T follicular helper cell (primary cell): ENCODE measurements at places on chromosomes 7 and 10.

- DNase-seq: no peak
Measured at GRCh38 chr7:27189295-27189996, 4.4 kb upstream of the HOXA11 start.

DNA sequence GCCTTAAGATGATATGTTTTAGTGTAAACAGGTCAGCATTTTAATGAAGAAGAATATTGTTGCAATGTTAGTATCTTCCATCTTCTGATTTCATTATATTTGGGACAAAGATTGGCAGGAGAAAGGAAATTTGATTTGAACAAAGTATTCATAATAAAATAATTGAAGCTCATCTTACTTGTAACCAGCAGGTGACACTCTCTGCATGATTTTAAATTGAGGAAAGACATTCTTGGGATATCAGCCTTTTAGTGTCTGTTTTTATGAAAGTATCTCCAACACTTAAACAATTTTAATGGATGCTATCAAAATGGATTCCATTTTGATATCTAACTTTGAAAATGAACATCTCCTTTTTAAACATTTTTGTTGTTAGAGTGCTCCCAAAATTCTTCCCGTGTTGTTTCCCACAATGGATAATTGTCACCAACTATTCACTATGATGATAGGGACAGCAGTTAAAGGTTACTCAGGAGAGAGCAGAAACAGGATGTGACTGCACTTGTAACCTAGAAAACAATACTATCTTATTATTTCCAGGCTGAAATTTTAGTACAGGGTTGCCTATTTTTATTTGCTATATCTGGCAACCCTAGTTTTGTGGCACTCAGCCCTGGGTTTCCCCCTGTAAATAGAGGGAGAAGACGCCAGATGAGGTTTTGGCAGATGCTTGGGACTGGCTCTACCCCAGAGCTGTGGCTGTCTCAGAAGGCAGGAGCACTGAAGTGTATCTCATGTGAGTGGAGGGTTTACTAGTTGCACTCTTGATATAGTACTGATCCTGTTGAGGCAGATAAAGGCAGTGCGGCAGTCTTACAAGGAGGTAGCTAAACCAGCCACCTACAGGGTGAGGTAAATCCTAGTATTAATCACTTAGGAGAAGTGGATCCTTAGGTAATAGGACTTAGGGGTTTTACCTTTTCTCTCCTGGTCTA is 31.0 kb upstream of the ABCB4 start:
- DNase-seq: no peak

- DNase-seq: no peak
Measured at GRCh38 chr7:89385411-89385810, 589.9 kb upstream of the TEX47 start.

DNA sequence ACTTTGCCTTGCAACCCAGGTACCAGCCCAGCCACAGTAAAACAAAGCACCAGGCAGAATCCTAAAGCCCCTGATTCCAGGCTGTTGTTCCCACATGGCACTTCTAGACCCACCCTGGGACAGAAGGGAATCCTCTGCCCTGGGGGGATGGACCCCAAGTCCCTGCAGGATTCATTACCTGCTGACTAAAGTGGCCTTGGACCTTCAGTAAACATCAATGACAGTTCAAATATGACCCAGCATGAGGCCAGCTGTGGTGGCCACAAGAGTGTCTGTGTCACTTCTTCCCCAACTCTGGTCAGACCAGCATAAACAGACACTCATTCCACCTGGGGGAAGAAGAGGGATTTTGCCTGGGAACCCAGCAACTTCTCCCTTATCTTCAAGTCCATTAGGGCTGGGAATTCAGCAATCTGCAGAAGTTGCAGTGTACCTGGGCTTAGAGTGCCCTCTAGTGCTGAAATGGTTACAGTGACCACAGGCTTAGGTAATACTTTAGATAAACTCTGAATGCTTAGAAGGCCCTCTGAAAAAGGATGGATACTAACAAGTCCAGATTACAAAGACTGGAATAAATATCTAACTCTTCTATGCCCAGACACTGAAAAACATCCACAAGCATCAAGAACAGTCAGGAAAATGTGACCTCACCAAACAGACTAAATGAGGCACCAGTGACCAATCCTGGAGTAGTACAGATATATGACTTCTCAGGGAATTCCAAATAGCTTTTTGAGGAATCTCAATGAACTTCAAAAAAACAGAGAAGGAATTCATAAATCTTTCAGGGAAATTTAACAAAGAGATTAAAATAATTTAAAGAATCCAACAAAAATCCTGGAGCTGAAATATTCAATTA is 108.5 kb upstream of the TMEM168 start:
- DNase-seq: no peak

DNA sequence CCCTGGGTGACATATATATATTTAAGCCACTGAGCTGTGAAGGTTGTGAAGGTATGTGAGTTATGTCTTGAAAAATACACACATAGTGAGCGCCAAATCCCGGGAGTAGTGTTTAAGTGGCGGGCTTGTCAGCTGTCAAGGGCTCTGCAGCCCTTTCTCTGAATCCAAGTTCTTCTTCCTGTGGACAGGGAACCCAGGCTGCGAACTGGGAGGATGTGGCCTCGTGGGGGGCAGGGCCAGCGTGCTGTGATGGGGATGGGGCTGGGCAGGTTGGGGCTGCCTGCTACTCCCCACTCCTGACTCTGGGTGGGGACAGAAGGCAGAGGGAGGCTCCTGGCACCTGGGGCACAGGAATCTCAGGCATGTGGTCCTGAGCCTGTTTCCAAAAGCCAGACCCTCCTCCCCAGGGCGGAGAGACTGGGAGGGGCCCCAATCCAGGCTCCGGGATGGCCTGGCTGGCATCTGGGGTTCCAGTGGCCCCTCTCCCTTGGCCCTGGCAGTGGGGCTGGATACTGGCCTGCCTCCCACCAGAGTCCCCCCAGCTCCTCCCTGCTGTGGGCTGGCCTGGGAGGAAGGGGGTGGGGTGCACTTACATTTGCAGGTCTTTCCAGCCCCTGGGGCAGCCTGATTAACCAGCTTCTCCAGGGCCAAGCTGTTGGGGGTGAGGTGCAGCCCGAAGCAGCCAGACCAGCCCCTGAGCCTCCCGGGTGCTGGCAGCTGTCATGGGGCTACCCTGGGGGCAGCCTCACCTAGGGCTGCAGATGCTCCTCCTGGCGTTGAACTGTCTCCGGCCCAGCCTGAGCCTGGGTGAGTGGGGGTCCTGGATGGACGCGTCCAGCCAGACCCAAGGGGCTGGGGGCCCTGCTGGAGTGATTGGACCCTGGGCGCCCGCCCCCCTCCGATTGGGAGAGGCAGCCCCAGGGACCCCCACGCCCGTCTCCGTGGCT is at the start of gene UPK3B:
UPK3B (plus strand) TSS at position 622 of the 947 bp plus-strand sequence; CDS start at position 723, 101 bp downstream.
- DNase-seq: no peak

DNA sequence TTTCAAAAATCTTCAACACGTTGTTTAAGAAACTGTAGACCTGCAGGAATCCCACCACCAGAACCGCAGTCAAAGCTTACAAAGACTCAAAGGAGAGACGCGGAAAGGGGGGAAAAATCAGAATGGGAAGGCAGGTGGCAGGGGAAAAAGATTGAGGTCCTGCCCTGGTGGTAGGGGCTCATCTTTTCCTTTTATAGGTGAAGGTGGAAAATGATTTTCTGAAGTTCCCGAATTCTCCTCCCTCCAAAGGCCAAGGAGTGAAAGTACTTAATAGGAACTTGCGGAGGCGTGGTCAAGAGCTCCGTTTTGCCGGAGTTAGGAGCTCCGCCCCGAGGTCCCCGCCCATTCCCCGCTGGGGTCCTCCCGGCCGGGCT is 724 bp downstream of the BBIP1 start:
- DNase-seq: peak; percentile 77

DNA sequence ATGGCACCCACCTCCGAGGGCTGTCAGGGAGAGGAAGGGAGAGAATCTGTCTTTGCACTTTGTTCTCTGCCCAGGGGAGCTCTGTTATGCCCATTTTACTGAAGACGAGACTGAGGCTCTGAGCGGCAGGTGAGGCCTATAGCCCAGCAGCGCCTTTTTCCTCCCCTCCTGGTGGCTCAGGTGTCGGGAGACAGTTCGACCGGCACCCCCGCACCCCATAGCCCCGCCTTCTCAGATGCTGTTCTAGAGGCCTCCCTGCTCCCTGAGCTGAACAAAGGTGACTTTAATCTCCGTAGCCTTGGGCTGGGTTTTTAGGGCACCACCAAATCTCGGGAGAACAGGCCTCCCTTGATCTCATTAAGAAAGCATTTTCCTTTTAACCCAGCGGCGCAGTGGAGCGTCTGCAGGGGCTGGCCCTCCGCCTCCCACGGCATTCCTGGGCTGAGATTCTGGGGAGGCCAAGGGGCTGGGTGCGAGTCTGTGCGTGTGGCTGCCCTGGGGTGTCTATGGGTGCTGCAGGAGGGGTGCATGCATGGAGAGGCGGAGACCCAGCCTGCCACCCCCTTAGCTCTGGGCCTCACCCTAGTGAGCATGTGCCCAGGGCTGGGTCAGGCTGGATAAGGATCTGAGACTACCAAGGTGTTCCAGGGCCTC is 3.3 kb downstream of the LFNG start:
- DNase-seq: no peak

DNA sequence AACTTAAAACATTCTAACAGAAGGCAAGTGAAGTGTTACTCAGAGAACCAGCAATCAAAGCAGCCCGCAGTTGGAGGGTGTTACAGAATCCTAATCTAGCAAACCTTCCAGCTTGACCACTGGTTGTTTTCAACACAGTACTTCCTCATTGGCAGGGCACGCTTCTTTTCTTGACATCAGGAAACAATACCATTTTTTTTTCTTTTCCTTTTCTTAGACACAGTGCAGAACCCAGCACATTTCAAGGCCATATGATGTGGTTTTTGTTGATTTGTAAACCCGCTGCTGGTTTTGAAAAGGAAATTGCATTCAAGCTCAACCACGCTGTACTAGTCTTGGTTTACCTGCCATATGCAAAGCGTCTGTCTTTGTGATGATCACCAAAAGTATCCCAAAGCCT is 33.4 kb downstream of the RHOBTB1 start:
- no peak for DNase-seq

GRCh38 chr7:95960706-95961244 is 188.4 kb downstream of the DYNC1I1 start:
- no peak for DNase-seq
